ENCODE measurements at places on chromosomes 1 and 21.

- DNase-seq, result no peak
Measured at GRCh38 chr21:45071078-45071873, 3.1 kb upstream of the ADARB1 start.

GRCh38 chr21:37508341-37508740, 141.8 kb downstream of the DYRK1A start:
- DNase-seq, result peak; percentile 17

- no peak for DNase-seq
Measured at GRCh38 chr1:165631342-165632151, 513 bp downstream of the MGST3 start.

- DNase-seq, result no peak
Measured at GRCh38 chr1:226349801-226350518, 41.0 kb upstream of the LIN9 start.

GRCh38 chr1:225519166-225519863, 91.5 kb upstream of the LBR start:
- DNase-seq, result no peak

- peak; percentile 32 for DNase-seq
Measured at GRCh38 chr21:25421321-25422028, 185.8 kb downstream of the MRPL39 start.

- DNase-seq, result no peak
Measured at GRCh38 chr21:44888581-44889550, 15.4 kb upstream of the PTTG1IP start.

- no peak for DNase-seq
Measured at GRCh38 chr21:31599563-31599962, 59.9 kb upstream of the SOD1 start.

DNA sequence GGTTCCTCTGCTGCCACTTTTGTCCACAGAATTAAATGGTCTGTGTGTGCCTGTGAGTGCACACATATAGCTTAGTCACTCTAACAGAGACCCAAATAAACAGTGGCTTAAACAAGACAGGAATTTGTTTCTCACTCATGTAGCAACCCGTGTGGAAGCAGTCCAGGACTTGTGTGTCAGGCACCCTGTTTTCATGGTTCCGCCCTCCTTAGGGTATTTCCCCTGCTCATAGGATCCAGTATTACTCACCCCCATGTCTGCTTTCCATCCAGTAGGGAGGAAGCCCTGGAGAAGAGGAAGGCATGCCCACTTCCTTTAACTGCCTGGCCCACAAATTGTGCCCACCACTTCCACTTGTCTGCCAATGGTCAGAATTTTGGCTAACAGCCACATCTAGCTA, 41.3 kb upstream of the TACSTD2 start:
- no peak for DNase-seq

- DNase-seq, result no peak
Measured at GRCh38 chr1:94406446-94406845, 11.7 kb upstream of the ABCD3 start.

DNA sequence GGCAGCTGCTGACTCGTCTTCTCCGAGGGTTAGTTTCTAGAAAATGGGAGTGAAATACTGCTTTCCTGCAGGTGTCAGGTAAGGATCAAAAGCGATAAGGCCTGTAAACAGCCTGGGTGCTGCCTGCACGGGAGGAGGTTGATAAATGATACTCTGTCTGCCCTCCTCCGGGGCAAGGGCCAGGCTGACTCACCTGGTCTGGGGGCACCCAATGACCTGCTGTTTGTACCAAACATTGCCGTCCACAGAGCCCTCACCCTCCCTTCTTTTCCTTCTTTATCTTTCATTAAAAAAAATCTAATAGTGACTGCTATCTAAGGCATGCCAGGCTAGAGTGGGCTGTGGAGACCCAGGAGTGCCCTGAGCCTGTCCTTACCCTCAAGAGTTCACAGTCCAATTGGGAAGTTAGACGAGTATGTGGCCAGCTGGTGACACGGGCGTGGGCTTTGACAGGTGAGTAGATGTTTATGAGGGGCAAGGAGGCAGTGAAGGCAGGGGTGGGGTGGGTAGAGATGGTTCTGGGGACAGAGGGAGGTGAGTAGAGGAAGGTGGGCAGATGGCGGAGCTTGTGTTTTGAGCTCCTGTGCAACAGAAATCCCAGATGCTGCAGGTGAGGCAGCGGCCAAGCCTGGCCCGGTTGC, 16.2 kb downstream of the EDN2 start:
- no peak for DNase-seq

DNA sequence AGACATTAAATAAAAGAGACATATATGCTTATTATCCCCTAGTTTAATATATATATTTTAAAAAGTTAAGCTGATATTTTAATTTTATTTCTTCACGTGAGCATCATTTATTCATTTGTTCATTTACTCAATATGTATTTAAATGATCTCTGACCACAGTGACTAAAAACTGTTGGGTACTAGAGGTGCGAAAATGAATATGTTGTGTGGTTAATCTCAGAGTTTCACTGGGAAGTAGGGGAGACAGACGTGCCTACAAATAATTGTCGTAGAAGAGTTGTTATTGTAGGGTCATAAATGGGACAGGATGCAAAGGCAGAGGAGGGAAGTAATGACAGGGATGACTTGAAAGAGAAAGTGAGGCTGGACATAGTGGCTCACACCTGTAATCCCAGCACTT, 213.0 kb upstream of the CACYBP start:
- DNase-seq, result no peak

GRCh38 chr21:45443595-45444181, 38.7 kb downstream of the COL18A1 start:
- DNase-seq, result no peak

DNA sequence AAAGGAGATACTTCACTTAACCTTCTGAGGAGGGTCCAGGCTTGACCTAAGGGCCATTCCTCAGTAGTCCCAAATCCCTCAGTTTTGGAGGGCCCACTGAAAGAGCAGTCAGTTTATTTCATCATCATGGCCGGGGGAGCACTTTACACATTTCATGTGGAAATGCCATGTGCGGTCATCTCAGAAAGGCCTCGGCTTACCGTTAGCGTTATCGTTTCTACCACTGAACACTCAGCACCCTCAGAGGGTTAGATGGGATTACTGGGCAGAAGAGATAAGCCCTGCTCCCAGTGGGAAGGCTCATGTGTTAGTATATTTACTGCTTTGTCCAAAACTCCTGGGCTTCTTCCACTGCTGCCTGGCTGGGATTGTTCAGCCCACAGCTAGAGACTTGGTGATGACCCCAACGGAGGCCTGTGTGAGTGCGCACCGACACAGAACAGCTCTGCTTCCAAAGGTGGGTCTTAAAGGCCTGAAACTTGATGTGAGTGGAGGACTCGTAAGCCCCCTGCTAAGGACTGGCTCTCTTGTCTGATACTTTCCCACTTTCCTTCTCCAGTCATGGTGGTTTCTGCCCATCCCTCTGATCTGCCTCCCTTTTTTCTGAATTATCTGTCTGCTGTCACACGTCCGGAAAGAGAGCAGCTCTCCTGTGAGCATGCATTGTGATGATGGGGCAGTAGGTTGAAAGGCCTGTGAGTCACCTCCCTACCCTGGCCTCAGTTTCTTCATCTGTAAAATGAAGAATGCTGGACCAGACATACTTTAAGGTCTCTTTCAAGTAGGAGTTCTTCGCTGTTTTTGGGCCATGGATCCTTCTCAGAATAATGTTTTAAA, 284.5 kb downstream of the ASTN1 start:
- no peak for DNase-seq

DNA sequence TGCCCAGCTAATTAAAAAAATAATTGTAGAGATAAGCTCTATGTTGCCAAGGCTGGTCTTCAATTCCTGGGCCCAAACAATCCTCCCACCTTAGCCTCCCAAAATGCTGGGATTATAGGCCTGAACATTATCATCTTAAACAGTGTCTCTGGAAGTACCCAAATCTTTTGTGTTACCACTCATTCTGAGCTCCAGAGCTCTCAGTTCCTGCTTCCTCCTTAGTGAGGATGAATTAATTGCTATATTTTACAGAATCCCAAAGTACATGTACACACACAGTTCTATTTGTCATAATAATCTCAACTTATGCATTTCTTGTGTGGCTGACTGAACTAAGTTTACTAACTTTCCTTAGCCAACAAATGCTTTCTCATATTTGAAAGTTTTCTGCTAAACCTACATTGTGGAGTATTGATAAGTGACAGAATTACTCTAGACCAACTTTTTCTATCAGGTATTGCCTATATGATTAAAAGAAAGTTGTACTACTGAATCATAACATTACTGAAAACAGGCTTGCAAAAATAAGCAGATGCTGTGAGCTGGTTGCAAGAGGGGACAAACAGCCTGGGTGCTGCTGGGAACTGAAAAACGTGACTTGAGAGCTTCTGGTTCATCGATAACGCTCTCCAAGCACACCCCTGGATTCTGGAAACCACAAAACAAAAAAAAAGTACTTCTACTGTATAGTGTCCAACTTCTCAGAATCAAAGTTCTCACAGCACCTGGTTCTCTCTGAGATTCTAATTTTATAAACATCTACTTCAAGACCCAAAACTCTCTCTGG, 15.3 kb downstream of the VAV3 start:
- no peak for DNase-seq

DNA sequence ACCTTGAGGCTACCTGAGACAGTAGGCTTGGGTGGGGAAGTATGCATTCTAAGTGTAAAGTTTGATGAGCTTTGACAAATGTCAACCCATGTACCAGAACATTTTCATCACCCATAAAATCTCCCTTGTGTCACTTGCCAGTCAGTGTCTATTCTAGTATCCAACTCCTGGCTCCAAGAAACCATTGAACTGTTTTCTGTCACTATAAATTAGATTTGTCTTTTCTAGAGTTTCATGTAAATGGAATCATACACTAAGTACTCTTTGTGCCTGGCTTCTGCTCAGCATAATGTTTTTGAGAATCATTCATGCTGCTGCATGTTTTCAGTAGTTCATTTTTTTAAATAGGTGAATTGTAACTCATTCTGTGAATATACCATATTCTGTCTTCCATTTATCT, 165.4 kb downstream of the DNM3 start:
- no peak for DNase-seq

DNA sequence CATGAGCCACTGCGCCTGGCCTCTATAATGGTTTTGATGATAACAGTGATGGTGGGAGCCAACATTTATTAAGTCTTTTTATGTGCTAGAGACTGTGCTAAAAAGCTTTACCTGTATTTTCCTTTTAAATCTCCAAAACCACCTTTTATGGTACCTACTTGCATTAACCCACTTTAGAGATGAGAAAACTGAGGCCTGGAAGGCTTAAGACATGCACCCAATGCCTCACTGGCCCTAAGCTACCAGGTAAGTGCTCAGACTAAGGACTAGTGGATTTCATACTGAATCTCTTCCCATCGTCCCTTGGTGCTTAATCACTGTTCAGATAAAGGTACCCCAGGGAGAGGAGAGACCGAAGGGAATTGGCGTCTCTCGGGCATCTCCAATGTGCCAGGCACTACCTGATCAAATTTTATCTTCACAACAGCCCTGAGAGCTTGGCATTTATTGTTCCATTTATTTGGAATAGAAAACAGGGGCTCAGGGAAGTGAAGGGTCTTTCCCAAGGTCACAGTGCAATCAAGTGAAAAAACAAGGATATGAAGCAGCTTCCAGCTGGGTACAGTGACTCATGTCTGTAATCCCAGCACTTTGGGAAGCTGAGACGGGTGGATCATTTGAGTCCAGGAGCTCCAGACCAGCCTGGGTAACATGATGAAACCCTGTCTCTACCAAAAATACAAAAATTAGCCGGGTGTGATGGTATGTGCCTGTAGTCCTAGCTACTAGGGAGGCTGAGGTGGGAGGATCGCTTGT, 84.2 kb downstream of the LACTBL1 start:
- no peak for DNase-seq

DNA sequence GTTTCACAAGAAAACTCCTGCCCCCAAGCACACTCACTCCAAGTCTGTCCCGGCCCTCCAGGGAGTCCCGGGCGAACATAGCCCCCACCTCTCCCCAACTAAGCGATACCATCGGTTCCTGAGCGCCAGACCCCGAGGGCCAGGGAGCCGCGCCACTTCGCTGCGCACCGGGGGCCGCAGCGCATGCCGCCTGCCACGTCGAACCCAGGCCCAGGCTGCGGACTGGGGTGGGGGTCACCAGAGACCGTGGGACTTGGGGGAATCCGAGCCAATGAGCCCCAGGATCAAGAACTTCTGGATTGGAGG, 801 bp downstream of the RSPO1 start:
- DNase-seq, result no peak

DNA sequence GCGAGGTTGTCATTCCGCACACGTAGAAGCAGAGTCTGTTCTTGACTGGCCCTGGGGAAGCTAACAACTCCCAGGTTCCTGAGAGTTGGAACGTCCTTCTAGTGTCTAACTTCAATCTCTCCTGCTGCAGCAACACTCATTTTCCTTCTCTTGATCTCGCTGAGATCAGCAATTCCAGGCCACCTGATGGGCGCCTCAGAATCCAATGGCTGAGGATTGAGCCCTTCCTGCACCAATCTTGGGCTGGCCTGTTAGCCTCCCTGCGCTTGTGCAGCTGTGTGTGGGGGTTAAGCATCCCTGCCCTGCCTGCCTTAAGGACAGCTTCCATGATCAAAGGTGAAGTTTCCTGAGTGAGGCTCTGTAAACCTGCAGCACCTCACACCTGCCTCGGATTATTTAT, 87.9 kb downstream of the SYT2 start:
- DNase-seq, result no peak

DNA sequence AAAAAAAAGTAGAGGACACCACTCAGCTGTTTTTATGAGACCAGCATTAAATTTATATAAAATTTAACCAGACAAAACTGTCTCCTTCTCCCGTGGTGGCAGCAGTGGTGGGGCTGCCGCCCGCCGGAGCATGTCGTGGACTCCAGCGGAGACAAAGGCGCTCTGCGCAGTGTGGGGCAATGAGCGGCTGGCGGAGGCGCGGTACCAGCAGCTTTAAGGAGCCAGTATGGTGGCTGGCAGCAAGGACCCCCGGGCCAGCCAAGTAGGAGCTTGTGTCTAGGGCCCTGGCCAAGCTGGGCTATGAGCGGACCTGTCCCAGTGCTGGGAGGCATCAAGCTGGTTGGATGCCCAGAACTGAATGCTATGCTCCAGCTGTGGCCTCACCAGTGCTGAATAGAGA, 2102.9 kb downstream of the NCAM2 start:
- no peak for DNase-seq

GRCh38 chr1:19554090-19554489, 68.8 kb upstream of the CAPZB start:
- DNase-seq, result no peak

- no peak for DNase-seq
Measured at GRCh38 chr1:218480588-218481099, 135.5 kb downstream of the TGFB2 start.

- DNase-seq, result no peak
Measured at GRCh38 chr1:210754878-210755665, 378.9 kb downstream of the KCNH1 start.

DNA sequence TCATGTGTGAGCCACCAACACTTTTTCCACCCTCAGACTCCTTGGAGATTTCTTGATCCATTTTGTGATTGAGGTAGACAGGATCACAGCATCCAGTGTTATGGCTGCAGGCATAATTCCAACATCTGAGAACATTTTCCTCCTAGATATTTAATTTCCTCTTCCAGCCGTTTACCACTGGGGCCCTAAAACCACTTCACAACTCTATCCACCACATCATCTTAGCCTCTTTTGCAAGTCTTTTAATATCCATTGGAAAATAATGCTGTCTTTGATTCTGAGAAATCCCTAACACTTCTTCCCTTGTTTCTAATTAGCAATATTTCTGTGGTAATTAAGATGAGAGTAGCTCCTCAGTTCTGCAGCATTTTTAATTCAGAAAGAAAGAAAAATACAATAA, 190.1 kb downstream of the TNR start:
- no peak for DNase-seq

Measured in thymus (tissue), 14 donors.